T-helper 9 cell (primary cell): ENCODE measurements at places on chromosomes 4 and X.
A peak's percentile ranks its signal among the peaks of the same experiment; 100 is the strongest.

- no peak for DNase-seq
Measured at GRCh38 chr4:14087459-14087858, 459.9 kb upstream of the BOD1L1 start.

- DNase-seq, result no peak
Measured at GRCh38 chr4:174882317-174882992, 35.7 kb upstream of the ADAM29 start.

DNA sequence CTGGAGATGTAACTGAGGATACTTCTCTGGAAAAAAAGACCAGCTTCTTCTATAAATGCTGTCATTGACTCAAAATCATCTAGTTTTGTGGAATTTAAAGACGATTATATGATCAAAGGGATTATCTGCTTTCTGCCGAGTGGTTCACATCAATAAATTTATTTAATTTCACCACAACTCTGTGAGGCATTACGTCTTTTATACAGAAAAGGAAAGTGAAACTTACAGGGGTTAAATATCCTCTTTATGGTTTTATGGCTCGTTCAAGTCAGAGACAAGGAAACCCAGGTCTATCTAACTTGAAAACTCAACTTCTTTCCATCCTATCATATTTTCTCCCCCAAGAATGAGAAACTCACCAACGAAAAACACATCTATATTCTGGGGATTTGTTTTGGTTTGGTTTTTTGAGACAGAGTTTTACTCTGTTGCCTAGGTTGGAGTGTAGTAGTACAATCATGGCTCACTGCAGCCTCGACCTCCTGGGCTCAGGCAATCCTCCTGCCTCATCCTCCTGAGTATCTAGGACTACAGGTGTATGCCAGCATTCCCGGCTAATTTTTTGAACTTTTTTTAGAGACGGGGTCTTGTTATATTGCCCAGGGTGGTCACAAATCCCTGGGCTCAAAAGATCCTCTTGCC lies 377.9 kb upstream of the EMCN start:
- DNase-seq, result no peak

GRCh38 chrX:134172588-134173259 lies 64.3 kb upstream of the CCDC160 start:
- peak; percentile 21 for DNase-seq

- no peak for DNase-seq
Measured at GRCh38 chr4:77120886-77121508, 36.0 kb upstream of the CCNG2 start.

GRCh38 chr4:108972613-108973283 lies 209.9 kb upstream of the ETNPPL start:
- DNase-seq, result no peak

DNA sequence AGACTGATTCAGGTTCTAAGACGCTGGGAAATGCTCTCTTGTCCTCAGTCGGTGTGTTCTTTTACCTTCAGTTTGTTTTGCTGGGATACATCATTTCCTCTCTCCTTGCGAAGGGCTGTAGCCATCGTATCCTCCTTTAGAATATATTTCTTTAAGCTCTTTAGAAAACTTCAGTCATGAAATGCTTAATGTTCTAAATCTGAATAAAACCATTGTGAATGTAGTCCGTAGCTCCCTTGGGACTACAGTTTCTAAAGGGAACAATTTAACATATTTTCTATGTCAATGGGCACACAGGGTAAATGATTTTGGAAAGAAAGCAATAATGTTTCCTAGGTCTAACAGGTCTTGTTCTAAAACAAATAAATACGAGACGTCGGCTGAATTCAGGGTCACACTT lies 40.6 kb downstream of the STOX2 start:
- no peak for DNase-seq

GRCh38 chrX:9019151-9019550 lies 14.8 kb downstream of the FAM9B start:
- no peak for DNase-seq

GRCh38 chrX:42900947-42901346 lies 123.0 kb upstream of the PPP1R2C start:
- no peak for DNase-seq

DNA sequence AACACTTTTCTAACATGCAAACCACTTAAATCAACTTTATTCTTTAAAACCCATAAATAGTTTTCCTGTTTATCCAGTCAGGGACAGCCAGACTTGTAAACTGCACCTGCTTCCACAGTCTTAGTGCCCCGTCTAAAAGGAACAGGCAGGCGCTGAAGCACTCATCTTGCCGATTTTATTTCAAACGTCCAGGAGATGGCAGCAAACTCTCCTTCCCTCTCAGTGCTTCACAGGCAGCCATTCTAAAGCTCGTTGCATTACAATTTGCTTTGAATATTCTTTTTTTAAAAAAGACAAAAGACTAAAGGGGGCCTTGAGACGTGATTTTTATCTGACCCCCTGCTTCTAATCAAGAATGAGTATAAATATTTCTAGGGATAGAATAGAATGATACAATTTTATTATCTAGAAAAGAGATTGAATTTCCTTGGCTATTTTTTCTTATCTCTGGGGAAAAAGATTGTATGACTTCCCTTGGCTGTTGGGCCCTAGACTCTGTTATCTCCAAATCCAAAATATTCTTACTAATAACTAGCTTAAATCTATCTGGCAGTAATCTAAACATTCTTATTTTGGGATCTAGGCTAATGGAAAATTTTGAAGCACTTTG lies 93.6 kb upstream of the MYOZ2 start:
- peak; percentile 14 for DNase-seq

GRCh38 chr4:5885733-5886132 lies 7.2 kb downstream of the CRMP1 start:
- DNase-seq, result no peak

GRCh38 chrX:12702509-12703091 lies 88.6 kb upstream of the PRPS2 start:
- no peak for DNase-seq

DNA sequence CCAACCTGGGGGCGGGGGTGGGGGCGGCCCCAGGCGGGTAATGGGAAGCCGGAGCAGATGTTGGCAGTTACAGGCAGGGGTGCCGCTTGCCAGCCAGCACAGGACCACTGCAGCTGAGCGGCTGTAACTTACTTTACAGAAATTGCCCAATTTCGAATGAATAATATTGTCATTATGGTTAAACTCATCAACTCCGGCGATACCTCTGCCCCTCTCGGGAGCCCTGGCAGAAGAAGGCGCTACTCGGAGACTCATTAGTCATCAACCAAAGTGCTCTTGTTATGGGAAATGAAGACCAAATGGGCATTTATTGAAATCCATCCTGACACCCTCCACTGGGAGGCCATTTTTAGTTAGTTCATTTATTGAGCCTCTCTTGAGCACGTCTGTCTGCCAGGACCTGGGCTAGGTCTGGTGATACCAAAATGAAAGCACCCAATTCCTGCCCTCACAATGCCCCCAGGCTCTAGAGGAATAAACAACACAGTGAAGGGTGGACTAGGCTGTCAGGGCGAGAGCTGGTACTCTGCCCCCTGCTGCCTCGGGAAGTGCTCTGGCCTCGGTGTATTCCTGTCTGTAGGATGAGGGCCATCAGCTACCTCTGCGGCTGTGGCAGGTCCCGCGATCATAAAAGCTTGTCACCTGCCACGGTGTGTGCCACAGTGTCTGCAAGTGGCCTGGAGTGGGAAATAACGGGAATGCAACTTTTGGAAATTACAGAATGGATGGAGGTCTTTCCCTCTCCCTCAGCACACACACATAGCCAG lies 159.1 kb upstream of the PSAPL1 start:
- DNase-seq, result no peak

- DNase-seq, result no peak
Measured at GRCh38 chr4:6390356-6390755, 82.1 kb downstream of the PPP2R2C start.

- no peak for DNase-seq
Measured at GRCh38 chr4:139957986-139958738, 195.8 kb downstream of the MAML3 start.

DNA sequence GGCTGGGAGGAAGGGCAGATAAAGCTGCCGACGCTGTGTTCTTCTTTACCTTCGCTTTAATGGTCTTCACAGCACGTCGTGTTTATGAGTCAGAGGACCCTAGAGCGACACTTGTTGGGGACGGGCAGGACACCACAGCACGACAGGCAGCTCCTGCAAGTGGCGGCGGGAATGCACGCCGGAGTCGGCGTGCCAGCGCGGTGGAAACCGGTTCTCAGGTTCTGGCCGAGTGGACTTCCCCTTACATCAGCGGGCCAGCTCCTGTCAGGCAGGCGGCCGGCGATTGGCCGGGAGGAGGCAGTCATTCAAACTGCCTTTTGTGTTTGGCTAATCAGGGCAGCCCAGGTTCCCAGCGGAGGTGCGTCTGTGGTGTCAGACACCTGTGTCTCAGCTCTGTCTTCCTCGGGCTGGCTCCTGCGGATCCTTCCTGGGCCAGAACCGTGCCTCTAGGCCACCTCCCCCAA lies 150.9 kb downstream of the SHROOM3 start:
- DNase-seq, result no peak

GRCh38 chrX:17495052-17495451 lies 120.1 kb downstream of the NHS start:
- DNase-seq, result no peak

- no peak for DNase-seq
Measured at GRCh38 chr4:158484173-158484885, 37.4 kb upstream of the RXFP1 start.

DNA sequence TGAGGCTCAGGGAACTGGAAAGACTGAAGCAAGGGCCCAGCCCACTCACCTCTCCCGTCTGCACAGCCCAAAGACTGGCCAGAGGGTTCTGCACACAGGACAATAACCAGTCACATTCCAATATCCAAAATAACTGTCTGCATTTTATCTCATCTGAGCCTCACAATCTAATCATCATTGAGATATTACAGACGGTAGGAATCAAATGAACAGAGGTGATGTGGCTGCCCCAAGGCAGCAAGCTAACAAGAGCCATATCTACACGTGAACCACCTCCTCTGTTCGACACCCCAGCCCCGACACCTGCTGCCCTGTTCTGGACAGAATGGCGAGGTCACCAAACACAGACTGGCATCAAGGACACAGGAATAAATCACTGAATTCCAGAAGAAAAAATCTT lies 60.5 kb downstream of the AFAP1 start:
- DNase-seq, result no peak

- DNase-seq, result no peak
Measured at GRCh38 chrX:117871796-117872195, 244.8 kb downstream of the KLHL13 start.

- no peak for DNase-seq
Measured at GRCh38 chr4:153421941-153422340, 44.2 kb upstream of the TMEM131L start.

GRCh38 chr4:118158763-118159375 lies 124.6 kb downstream of the NDST3 start:
- no peak for DNase-seq

DNA sequence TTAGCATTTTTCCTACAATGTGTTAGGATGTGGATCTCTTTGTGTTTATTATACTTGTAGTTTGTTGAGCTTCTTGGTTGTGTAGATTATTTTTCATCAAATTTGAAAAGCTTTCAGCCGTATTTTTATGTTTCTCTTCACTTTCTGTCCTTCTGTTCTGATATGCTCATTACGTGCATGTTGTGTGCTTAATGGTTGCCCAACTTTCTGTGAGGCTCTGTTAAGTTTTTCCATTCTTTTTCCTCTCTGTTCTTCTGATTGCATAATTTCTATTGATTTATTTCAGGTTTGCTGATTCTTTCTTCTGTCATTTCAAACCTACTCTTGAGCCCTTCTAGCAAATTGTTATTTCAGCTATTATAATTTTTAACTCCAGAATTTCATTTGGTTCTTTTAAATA lies 478.2 kb downstream of the IL1RAPL1 start:
- DNase-seq, result no peak

GRCh38 chr4:65999518-65999871 lies 329.2 kb upstream of the EPHA5 start:
- DNase-seq, result no peak

GRCh38 chr4:27728892-27729291 lies 868.3 kb downstream of the STIM2 start:
- no peak for DNase-seq

DNA sequence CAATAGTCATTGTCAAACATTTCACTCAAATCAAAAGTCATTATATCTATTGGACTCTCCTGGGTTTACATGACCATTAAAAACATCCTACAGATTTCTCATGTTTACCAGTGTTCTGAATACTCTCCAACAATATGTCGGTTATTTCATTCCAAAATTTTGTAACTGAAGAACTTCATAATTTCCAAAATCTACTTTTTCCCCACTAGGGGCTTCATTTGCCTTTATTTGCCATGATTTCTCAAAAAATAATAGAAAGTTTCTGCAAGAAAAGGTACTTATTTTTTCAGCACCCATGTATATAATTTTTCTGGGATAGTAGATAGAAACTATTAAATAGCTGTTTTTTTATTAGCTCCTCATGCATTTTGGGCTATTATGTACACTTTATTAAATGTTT lies 49.0 kb downstream of the PRDM5 start:
- no peak for DNase-seq

- no peak for DNase-seq
Measured at GRCh38 chr4:1047976-1048772, 36.7 kb downstream of the FGFRL1 start.

- DNase-seq, result no peak
Measured at GRCh38 chrX:140439476-140439875, 65.4 kb downstream of the SOX3 start.

- peak; percentile 58 for DNase-seq
Measured at GRCh38 chr4:17336524-17336961, 175.3 kb downstream of the QDPR start.

DNA sequence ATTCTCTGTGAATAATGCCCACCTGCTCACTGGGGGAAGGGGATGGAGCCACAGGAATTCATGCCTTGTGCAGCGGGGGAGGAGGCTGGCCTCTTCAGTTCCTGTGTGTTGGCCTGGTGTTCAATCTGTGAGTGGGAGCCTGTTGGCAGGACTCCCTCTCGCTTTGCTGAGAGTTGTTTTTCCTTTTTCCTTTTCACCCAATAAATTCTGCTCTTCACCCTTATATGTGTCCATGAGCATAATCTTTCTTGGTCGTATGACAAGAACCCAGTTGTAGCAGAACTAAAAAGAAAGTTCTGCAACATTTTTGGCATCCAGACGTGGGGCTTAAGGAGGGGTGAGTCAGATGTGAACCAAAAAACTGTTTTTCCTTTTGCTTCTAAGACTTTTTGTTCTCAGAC lies 235.2 kb upstream of the HDX start:
- no peak for DNase-seq

DNA sequence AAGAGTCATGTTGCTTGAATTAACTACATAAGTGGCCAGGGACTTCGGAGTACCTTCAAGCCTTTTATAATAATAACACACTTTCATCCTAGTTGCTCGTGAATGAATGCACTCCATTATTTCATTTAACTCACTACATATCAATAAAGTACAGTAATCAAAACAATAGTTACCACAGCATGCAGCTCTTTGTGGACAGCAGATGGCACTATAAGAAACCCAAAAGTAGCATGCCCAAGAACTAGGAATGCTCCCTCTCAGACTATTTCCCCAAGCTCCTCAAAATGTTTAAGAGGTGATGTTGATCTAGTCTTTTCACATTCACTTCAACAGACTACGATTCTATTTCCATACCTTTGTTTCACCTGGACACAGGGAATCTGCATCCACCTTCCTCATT lies 500.8 kb upstream of the DIAPH2 start:
- DNase-seq, result no peak
